Forelimb muscle (tissue), 1 donor: ENCODE measurements at places on chromosomes 6 and 20.

GRCh38 chr6:40996591-40997233 lies 42.3 kb downstream of the UNC5CL start:
- no peak for DNase-seq

- no peak for DNase-seq
These were observed 57.0 kb downstream of the PRR18 start for GRCh38 chr6:166251211-166251610.

DNA sequence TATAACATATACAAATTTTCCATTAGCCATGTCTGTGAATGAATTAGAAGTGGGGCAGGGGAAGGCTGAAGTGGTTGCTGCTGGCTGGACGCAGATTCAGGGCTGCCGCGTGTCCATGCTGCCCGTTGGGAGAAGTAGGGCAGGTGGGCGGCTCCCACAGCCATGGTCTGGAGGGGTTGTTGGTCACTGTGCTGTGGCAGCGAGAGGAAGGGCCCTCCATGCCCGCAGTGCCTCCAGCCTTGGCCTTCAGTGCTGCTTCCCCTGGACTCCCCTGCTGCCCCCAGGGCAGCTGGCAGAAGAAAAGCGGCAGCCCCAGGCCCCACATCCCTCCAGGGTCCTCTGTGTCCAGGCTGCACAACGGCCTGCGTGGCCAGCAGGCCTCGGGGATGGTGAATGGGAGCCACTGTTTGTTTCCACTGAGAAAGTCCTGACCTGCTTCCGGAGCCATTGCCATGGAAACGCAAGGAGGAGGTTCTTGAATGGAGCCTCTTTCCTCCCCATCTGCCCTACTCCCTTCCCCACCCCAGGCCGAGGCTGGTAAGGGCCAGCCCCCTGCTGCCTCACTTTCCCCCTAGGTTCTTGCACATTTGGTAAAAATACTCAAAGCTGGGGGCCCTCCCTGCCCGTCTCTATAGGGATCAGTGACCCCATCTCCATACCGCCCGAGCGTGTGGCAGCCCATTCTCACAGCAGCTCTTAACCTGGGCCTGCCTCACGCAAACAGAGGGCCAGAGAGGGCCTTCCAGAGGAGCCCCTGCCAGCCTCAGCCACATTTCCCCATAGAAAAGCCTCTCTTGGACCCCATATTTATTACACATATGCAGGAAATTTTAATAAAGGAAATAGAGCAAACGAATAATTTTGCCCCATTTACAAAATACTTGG lies 113.3 kb downstream of the SASH1 start:
- DNase-seq, result no peak

DNA sequence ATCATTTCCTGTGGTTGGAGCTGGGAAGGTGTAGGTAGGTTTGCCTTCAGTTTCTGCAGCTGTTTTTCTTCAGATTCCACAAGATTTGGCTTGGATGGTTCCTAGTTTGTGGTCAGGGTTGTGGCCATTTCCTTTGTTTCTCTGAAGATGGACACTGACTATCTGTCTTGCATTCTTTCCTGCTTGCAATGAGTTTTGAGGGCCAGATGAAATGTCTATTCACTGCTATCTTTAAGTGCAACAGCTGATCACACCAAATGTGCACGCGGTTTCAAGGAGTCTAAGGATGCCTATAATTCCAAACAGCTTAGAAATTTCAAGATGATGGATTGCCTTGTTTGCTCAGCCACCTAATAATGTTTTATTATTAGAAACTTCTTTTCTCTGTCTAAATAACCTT lies 28.4 kb downstream of the IL20RA start:
- no peak for DNase-seq

- no peak for DNase-seq
These were observed 35.5 kb downstream of the DHX35 start for GRCh38 chr20:38997622-38998021.

DNA sequence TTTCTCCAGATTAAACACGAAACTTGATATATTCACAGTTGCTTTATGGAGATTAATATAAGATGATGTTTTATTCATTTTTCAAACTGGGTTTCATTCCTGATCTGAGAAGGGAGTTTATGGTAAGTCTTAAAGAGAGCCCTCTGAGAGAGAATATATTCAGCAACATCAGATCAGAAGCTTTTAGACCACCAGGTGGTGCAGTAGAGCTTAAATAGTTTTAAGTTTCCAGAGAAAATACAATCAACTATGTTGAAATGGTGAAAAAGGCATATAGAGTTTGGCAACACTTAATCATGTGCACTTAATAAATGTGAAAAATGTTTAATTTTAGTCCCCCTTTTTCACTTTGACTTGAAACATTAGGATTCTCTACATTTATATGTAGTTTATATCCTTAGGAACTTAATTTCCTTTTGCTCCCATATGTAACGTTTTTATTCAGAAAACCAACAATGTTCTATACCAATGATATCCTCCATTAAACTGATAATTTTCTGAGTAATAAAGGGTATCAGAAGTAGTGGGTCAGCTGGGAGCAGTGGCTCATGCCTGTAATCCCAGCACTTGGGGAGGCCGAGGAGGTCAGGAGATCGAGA lies 86.4 kb upstream of the CLDN20 start:
- no peak for DNase-seq

DNA sequence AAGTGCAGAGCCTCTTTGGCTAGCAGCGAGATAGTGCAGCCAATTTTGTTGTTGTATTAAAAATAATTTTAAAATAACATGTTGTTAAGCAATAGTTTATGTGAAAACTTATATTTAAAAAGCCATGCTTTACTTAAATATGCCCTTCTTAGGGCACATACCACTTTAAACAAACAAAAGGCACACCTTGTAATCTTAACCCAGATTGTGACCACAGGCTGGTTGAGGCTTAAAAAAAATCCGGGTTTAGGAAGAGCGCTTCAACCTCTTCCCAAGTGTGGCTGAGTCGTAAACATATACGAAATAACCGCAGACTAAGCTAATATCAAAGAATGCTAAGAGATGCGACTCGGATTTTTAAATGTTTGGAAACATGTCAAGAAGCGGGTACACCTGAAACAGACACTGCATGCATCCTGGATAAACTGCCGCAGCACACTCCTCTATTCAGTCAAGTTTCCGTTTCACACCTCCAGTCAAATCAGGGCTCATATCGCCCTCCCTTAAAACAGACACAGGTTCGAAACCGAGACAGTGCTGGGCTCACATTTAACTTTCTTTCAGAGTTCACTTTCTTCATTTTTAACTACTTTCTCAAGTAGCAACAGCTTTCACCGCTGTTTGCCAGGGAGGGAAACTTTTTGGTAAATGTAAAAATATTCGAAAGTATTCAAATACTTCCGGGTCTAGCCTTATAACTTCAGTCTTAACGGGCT lies 1.5 kb downstream of the DEK start:
- no peak for DNase-seq

- no peak for DNase-seq
These were observed 46.2 kb downstream of the NT5E start for GRCh38 chr6:85496009-85496579.

- DNase-seq, result no peak
These were observed at the start of gene NQO2 for GRCh38 chr6:2999618-3000557. Gene NQO2, plus strand, starts transcription at chr6:2999894. Its CDS starts 6,659 bp downstream, at chr6:3006553.

DNA sequence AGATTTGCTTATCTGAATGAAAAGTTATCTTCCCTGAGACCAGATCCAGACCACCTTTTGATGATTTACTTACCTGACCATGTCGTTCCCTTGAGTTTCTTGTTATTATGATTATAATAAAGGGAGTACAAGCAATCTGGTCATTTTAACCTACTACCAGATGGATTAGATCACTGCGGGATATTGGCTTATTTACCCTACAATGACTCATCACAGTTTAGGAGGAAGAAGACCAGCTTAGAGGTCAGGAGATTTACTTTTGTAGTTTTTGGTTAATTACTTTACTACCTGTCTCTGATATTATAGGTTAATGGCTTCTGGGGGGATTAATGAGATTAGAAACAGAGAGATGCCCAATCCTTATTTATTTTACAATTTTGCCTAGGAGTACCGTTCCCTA lies 10.7 kb downstream of the PKIB start:
- no peak for DNase-seq

DNA sequence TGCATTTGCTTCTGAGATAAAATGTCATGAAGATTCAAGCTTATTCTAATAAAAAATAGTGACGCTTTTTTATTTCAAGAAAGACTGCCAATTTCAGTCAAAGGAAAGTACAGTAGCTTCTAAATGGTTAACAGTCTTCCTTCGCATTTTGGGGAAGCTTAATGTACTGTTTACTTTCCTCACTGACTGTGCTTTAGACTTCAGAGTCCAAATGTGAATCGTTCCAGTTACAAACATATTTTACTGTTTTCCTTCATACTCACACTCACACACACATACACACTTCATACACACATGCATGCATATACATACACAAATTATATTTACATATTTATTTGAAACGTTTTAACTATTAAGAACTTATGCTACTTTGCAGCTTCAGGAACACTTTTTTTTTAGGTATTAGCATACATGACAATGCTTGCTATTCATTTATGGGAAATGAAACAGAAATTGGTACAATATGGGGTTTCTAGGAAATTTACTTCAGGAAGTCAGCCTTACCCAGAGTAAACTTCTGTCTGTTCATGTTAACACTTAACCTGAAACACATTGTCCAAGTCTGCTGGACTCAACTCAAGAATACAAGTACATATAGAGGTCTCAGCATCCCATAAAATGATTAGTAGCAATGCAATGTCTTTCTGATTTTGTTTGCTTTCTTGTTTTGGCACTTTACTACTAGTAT lies 145.4 kb downstream of the RPS12 start:
- DNase-seq, result no peak

DNA sequence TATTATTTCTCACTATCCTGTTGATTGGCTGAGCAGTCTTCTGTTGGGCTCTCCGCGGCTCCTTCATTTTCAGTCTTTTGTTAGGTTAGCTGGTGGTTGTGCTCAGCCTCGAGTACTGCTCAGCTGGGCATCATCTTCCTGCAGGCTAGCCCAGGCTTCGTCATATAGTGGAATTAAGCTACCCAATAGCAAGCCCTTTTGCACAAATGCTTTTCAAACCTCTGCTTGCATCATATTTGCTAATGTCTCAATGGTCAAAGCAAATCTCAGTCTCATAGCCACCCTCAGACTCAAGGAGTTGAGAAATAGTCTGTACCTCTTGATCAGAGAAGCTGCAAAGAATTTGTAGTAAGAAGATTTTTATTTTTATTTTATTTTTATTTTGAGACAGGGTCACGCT lies 23.7 kb downstream of the STX11 start:
- DNase-seq, result no peak

- DNase-seq, result no peak
These were observed 420 bp upstream of the BTN2A1 start for GRCh38 chr6:26457264-26457805.

- no peak for DNase-seq
These were observed 106.8 kb upstream of the HS3ST5 start for GRCh38 chr6:114449659-114450058.

DNA sequence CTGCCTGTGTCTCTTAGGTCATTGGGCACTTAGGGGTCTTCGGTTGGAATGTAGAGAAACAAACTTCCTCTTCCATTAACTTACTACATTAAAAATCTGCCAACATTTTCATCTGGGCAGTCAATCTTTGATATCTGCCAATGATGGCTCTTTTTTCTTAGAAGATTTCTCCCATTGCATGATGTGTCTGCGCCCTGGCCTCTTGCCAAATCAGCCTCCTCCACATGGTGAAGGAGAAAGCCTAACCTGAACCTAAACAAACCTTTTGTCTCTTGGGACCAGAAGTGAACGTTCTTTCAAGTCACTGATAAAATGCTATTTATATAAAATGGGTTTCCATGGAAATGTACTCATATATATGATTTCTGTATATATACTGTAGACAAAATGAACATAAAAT lies 998.9 kb upstream of the GJE1 start:
- DNase-seq, result no peak

DNA sequence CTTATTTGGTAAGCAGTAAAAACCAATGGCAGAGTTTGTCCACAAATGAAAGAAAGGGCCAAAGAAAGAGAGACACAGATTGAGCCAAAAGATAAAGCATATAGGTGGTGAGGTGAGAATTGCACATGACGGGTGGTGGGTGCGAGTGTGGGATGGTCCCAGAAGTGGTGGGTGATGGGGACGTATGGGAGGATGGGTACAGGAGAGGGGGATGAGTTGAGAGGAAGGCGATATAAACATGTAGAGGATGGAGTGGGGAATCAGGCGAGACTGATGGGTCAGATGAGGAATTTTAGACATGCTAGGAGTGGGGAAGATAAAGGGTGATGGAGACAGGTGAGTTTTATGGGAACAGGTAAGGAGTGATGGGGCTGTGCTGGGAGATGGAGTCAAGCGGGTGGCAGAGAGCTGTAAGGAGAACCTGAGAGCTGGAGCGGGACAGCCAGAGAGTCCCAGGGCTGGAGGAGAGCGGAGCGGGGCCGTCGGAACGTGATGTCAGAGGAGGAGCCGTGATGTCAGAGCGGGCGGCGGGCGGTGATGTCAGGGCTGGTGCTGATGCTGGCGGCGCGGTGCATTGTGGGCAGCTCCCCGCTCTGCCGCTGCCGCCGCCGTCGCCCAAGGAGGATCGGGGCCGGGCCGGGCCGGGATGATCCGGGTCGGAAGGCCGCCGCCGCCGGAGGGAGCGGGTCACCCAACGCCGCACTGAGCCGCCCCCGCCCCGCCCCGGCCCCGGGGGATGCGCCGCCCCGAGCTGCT lies at the start of gene TTBK1:
Gene TTBK1 (plus strand): TSS at position 574 of the 756 bp plus-strand sequence. CDS start 3,180 bp downstream, outside the sequence.
- DNase-seq, result no peak

DNA sequence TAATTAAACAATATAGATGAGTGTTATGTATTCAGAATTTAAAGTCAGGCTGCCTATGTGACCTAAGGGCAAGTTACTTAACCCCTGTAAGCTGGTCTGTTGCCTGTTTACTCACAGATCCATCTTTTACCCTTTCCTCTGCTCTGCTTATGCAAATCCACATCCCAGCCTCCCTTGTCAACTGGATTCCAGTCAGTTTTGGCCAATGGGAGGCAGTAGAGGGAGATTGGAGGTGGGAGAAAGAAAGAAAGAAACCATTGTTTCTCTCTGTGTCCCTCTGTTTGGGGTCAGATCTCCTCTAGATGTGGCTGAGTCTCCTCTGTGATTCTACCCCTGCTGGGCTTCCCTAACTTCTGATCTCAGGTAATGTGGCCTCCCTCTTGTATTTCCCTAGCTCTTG lies 266.8 kb upstream of the PLN start:
- DNase-seq, result no peak

DNA sequence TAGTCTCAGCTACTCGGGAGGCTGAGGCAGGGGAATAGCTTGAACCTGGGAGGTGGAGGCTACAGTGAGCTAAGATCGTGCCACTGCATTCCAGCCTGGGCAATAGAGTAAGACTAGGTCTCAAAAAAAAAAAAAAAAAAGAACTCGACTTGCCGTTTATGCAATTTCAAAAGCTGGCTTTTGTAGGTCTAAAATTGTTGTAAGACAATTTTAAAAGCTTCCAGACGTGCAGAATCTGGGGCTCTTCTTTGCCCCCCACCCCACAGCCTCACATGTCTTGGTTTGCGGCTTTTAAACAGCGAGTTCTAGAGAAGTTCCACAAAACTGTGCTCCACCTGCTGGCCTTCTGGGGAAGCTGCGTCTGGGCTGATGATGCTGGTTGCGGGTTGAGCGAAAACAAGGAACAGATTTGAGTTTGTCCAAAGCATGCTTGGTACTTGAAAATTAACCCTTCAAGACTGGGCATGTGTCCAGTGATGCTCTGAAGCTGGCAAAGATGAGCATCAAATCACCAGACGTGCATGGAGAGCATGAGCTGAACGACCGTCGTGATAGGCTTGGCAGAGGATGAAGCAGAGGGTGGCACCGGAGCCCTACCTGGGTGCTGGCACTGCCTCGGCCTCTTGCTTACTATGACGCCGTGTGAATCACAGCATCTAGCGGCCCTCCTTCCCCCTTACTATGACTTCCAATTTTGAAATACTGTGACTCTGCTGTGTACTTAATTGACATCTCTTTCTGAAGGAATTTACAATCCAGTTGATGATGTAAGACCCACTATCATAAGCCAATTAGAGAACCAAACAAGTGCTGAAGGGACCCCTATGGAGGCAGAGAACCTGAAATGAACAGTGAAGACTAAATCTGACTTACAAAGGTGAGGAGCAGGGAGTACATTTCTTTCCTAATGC lies 171.4 kb downstream of the GMPR start:
- DNase-seq, result no peak
